Right renal pelvis (tissue), 4 donors: ENCODE measurements at places on chromosomes 12 and 14.
A peak's percentile ranks its signal among the peaks of the same experiment; 100 is the strongest.

- no peak for DNase-seq
Measured at GRCh38 chr14:89660166-89660565, 243.1 kb upstream of the FOXN3 start.

DNA sequence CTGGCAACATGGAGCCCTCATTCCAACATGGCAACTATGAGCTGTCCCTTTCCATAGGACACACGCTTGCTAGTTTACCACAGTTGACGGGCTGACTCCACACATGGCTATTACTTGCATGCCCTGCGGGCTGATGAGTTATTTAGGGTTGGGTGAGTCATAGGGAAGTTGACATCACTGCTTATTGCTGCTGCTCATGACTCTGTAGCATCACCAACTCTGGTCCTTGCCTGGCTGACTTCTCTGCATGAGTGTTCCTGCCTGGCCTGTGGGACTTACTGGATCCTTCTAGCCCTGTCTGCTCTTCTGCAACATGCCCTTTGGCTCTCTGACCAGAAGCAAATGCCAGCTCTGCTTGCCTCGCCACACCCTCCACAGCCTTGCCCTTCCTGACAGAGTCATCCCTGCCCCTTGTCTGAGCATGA, 199.5 kb downstream of the ANO6 start:
- DNase-seq = no peak

GRCh38 chr12:102689701-102690100, 209.3 kb upstream of the IGF1 start:
- DNase-seq = no peak

DNA sequence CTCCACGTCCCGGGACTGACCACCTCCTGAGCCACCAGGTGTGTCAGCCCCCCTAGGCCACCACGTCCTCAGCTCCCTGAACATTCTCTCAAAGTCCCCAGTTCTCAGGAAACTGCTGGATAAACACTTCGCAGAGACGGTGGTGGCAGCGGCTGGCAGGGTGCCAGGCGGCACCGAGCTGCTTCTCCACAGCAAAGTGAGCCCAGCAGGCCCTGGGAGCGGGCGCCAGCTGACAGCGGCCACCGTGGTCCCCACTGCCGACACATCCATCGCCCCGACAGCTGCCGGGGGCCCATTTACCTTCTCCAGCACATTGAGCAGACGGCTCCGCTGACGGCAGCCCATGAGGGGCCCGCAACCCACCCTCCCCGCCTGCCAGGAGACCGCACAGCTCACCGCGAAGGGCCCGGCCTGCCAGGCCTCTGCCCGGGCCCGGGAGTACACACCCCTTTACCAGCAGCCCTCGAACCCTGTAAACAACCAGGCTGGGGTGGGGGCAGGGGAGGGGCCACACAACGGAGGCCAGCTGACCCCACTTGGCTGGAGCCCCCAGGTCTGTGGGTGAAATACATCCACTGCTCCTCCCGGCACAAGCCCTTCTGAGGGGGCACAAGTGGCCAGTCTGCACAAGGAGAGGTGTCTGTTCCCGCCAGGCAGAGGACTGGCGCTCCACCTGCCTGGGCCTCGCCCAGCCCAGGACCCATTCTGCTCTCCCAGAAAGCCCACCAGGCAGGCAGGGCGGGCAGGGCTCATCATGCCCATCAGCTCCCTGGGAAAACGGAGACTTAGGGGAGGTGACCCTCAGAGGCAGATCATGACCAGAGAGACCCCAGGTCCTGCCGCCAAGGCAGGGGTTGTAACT, 10.5 kb downstream of the AKT1 start:
- no peak for DNase-seq

DNA sequence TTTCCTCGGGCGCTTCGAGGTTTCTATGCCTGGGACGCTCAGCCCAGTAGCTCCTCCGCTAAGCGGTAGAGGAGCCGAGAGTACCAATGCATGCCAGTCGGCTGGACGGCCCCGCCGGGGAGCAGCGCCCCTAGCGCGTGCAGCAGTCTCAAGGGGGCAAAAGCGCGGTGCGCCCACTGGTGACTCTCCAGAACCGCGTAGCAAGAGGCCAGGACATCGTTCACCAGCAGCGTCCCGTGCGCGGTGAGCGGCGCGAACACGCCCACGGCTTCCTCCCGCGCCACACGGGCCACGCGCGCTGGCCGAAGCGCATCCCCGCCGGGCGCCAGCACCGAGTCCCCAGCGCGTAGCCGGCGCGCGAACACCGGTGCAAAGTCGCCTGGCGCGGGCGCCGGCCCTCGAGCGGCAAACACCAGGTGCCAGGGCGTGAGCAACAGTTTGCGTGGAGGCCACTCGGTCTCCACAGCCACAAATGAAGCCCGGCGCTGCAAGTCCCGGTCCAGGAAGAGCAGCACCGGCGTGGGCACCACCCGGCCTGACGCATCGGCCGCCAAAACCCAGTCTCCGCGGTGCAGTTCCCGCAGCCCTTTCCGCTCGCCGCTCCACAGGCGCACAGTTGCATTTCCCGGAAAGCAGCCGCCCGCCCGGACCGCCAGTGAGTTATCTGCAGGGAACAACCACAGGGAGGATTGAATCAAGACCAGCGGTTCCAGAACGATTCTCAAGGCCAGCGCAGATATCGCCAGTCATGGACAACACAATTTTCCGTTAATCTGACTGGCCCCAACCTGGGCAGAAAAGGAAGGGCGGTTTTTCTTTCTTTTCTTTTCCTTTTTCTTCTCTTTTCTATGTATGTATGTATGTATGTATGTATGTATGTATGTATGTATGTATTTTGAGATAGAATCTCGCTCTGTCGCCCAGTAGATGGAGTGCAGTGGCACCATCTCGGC, 4.5 kb downstream of the DHH start:
- DNase-seq = no peak

- no peak for DNase-seq
Measured at GRCh38 chr12:3092764-3093163, 15.6 kb downstream of the TSPAN9 start.

DNA sequence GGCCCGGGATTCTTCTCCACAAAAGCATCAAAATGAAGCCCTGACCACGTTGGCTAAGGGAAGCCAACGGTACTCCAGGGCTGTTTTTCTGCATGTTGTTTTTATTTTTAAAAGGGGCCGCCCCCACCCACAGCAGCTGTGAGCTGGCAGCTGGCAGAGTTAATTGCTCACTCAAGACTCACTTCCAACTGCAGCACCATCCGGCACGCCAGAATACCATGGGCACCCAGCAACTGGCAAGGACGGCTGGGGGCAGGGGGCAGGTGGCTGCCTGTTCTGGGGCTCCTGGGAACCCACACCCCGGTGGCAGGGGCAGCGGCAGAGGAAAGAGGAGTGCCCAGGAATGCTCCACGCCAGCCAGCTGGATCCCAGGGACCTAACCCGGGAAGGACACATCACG, 44.3 kb downstream of the NCOR2 start:
- DNase-seq = no peak

- DNase-seq = no peak
Measured at GRCh38 chr14:75675265-75675960, 14.4 kb downstream of the TTLL5 start.

DNA sequence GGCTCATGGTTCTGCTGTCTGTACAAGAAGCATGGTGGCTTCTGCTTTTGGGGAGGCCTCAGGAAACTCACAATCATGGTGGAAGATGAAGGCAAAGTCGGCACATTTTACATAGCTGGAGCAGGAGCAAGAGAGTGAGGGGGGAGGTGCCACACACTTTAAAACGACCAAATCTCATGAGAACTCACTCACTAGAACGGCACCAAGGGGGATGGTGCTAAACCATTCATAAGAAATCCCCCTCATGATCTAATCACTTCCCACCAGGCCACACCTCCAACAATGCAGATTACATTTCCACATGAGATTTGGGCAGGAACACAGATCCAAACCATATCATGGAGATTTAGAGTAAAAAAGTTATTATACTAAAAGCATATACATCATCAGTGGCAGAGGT, 13.6 kb upstream of the LEMD3 start:
- no peak for DNase-seq

GRCh38 chr14:22039938-22040780, 366.5 kb upstream of the OR4E1 start:
- no peak for DNase-seq

- no peak for DNase-seq
Measured at GRCh38 chr12:79370021-79370420, 320.7 kb downstream of the PAWR start.

- no peak for DNase-seq
Measured at GRCh38 chr12:132161036-132161781, 17.0 kb downstream of the NOC4L start.

DNA sequence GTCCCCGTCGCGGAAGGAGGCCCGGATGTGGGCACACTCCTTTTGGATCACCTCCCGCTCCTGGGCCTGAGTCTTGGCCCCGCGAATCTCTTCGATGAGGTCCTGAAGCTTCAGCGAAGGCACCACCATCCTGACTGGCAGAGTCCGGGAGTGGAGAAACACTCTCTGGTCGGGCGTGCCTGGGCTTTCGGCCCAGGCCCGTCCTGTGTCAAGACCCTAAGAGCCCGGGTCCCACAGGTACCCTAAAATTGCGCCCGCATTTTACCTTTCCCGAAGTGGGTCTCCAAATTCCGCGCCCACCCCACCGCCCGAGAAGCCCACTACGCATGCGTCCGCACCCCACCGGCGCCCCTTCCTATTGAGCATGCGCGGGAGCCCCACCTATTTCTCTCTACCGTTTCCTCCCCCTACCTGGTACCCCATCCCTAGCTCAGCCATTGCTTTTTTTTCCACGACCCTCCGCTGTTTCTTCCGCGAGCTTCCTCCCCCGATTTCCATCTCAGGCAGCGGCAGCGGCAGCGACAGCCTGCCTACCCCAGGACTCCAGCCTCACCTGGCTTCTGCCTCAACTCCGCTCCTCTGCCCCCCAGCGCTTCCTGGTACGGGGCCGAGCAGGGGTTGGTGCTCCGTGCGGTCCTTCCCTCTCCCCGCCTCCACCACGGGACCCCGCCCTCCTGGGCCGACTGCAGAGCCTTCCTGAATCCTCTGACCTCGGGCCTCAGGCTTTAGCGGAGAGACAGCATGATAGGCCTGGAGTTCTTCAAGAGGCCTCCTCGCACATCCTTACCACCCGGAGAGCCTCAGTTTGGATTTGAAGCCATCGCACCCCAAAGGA, at the start of gene AP1G2:
AP1G2 (minus strand) TSS at position 606 of the 835 bp plus-strand sequence; CDS start at position 129, 477 bp downstream.
- peak; percentile 70 for DNase-seq

GRCh38 chr12:127822809-127823411, 444.1 kb upstream of the TMEM132C start:
- DNase-seq = no peak

GRCh38 chr12:97560350-97560749, 97.7 kb downstream of the RMST start:
- DNase-seq = no peak

GRCh38 chr12:18224745-18225144, 36.6 kb upstream of the PIK3C2G start:
- peak; percentile 20 for DNase-seq

GRCh38 chr12:76790564-76791552, 26.9 kb downstream of the ZDHHC17 start:
- DNase-seq = no peak

DNA sequence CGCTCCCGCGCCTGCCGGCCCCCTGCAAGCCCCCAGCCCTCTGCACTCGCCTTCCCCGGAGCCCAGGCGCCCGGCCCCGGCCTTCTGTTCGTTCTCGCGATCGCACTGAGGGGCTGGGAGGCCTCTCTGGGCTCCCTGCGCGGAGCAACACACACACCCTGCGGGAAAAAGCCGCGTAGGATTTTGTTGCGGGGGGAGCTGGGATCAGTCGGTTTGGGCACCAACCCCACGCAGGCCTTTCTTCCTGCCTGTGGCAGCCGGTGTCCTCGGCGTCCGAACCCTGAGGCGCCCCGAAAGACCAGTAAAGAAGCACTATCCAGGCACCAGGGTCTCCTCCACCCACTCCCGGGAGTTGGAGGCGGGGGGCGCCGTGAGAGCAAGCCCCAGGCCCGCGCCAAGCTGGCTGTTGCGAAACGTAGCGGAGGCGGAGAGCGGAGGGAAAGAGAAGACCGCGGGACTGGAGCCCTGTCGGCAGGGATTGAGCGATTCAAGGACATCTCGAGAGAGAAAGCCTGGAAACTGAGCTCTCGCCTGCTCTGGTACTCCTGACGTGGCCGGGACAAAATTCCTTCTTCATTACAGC, 1.9 kb upstream of the HOXC5 start:
- no peak for DNase-seq

DNA sequence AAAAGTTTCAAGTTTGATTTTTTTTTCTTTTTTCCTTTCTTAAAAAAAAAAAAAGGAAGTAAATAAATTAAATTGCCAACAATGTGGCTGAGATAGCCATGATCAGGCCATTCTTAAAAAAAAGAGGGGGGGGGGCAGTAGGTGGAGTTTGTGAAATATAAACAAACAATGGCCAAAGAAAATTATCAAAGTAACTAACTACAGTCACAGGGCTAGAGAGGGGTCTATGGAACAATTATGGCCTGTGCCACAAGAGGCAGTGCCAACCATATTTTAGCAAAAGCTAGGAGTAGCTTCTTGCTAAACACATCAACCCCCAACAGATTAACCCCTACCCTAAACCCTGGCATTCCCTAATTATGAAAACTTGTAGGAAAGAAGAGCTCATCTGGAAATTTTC, 16.2 kb upstream of the SMARCC2 start:
- DNase-seq = no peak

DNA sequence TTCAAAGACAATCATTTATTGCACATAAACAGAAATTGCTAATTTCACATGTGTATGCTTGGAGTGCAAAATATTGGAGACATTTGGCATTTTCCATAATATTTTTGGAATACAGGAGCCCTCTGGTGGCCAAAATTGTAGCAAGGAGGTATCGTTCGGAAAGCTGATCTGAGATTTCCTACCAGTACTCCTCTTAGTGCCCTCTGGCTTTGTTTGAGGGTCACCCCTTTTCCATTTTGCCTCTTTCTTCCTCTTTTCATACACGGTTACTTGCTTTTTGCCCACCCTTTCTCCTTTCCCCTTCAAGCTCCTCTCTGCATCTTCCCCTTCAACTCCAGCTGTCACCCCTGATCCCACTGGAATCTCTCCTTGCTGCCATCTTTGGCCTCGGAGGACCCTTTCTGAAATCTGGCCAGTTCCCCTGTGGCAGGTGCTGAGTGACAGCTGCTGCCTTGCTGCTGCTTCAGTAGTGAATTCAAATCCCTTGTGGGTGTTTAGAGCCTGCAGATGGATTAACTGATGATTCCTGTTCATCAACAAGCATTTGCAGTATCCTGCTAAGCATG, 164.6 kb upstream of the PARP11 start:
- no peak for DNase-seq

GRCh38 chr14:88482524-88482923, 72.3 kb downstream of the PTPN21 start:
- no peak for DNase-seq

GRCh38 chr12:92785563-92785950, 82.8 kb downstream of the PLEKHG7 start:
- no peak for DNase-seq

DNA sequence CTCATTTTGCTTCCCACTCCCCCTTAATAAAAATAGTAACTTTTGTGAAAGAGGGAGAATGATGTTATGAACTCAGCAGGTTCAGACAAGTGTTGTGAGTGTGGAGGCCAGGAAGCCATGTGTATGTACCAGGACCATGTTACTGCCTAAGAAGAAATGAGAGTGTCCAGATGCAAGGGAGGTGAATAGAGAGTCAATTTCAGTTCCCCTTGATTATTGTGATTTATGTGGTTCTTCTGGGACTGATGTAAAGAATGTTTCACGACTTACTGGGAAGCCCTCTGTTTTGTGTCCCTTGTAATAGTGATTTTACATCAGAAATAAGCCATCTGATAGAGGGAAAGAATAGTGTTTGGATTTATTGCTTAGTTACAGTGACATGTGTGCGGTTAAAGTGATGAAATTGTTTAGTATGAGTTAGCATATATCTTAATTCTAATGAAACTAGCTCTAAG, 32.5 kb downstream of the FBXO34 start:
- DNase-seq = no peak

GRCh38 chr12:65279369-65280112, 1.1 kb downstream of the MSRB3 start:
- DNase-seq = no peak
